ENCODE measurements at places on chromosomes 4 and X.

- DNase-seq, result no peak
Observed at GRCh38 chr4:155906554-155907247, 3.2 kb downstream of the TDO2 start.

DNA sequence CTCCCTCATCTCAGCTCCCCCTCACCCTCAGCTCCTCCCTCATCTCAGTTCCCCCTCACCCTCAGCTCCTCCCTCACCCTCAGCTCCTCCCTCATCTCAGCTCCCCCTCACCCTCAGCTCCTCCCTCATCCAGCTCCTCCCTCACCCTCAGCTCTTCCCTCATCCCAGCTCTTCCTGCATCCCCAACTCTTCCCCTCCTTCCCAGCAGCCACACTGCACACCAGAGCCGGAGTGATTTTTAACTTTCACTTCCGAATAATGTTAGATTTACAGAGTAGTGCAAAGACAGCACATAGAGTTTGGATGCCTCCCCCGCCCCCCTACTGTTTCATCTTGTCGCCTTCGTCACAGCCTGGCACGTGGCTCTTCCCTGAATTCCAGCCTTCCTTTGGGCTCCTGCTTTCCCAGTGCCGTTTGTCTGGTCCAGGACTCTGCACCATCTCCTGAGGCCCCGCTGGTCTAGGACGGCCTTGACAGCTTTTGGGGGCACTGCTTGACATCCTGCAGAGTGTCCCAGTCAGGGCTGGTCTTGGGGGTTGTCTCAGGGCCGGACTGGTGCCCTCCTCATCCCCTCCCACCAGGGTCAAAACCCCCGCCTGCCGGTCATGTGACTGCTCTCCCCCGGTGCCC is 110.2 kb downstream of the FAM53A start:
- no peak for DNase-seq

DNA sequence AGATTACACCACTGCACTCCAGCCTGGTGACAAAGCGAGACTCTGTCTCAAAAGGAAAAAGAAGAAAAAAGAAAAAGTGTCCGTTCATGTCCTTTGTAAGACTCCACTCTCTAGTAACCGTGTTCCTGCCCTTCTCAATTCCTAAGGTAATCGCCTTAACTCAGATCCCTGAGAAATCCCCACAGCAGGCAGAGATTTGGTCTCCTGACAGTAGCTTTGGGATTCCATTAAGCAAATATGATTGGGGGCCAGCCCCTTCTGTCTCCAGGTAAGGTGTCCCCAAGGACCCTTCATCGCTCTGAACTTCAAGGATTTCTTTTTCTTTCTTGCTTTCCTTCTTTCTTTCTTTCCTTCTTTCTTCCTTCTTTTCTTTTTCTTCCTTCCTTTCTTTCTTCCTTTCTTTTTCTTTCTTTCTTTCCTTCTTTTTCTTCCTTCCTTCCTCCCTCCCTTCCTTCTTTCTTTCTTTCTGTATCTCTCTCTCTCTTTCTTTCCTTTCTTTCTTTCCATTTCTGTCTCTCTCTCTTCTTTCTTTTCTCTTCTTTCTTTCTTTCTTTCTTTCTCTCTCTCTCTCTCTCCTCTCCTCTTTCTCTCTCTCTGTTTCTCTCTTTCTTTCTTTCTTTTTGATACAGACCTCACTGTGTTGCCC is 2.1 kb upstream of the ASMT start:
- no peak for DNase-seq

GRCh38 chr4:74805601-74806000 is 11.3 kb upstream of the BTC start:
- no peak for DNase-seq

DNA sequence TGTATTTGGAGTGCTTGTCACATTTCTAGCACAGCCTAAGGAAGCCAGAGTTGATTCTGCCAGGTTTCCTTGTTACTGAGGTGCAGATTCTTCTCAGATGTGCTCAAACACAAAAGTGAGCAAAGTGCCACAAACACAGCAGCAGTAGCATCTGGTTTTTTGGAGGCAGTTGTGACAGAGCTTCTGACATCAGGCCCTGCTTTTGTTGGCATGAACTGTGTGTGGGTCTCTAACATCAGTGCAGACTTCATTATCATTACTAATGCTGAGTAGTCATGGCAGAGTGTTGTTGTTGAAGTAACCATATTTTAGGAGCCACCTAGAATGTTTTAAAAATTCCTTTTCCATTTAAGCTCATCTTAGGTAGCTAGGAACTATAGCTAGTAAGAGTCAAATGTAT is 656.6 kb downstream of the ANKRD50 start:
- no peak for DNase-seq

Data from left lobe of liver (tissue), 2 donors.